ENCODE measurements at places on chromosomes 6 and 20.

- DNase-seq, result no peak
These were observed 3.1 kb upstream of the MAP3K5 start for GRCh38 chr6:136795386-136795785.

- no peak for DNase-seq
These were observed 380.0 kb upstream of the GJE1 start for GRCh38 chr6:141752677-141753076.

GRCh38 chr6:168374051-168374502 is 54.5 kb upstream of the DACT2 start:
- DNase-seq, result no peak

- DNase-seq, result no peak
These were observed 72.0 kb downstream of the GMDS start for GRCh38 chr6:2173203-2173961.

DNA sequence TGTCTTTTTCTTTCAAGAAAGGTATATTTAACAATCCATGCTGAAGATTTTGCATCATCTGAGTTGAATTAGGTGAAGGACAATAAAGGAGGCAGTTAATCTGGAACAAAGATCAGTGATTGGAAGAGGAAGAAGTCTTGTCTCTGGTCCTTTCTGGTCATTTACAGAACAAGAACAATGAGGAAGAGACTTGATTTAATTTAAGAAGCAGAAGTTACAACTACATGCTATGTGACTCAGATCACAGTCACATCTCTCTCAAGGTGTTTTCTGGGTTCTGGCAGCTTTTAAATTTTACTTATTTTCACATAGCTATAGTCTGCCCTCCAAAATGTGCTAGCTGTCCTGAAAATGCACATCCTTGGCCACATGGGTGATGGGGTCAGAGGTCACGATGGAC is 53.5 kb upstream of the DEK start:
- DNase-seq, result no peak

- no peak for DNase-seq
These were observed 8.8 kb downstream of the DLGAP4 start for GRCh38 chr20:36314734-36315544.

DNA sequence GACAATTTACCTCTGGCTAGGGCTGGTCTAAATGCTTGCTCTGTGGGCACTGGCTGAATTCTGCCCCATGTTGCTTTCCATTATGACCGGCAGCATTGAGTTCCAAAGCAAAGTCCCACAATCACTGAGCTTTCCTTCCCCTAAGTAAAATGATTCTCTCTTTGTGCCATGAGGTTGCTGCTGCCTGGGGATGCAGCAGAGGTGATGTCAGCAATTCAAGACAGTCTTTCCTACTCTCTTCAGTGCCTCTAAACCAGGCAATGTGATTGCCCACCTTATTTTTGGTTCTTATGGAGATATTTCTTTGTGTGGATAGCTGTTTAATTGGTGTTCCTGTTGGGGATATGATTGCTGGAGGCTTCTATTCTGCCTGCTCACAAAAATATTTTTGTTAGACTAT is 1043.9 kb upstream of the EPHA7 start:
- no peak for DNase-seq
